Adipocyte (in vitro differentiated cells): ENCODE measurements at places on chromosomes 2 and 18.

- DNase-seq, result no peak
These were observed 2.7 kb upstream of the DTYMK start for GRCh38 chr2:241689306-241689705.

GRCh38 chr18:70423988-70424387, 135.1 kb downstream of the SOCS6 start:
- DNase-seq, result no peak

GRCh38 chr2:219765231-219765911, 137.9 kb downstream of the SLC4A3 start:
- DNase-seq, result no peak

DNA sequence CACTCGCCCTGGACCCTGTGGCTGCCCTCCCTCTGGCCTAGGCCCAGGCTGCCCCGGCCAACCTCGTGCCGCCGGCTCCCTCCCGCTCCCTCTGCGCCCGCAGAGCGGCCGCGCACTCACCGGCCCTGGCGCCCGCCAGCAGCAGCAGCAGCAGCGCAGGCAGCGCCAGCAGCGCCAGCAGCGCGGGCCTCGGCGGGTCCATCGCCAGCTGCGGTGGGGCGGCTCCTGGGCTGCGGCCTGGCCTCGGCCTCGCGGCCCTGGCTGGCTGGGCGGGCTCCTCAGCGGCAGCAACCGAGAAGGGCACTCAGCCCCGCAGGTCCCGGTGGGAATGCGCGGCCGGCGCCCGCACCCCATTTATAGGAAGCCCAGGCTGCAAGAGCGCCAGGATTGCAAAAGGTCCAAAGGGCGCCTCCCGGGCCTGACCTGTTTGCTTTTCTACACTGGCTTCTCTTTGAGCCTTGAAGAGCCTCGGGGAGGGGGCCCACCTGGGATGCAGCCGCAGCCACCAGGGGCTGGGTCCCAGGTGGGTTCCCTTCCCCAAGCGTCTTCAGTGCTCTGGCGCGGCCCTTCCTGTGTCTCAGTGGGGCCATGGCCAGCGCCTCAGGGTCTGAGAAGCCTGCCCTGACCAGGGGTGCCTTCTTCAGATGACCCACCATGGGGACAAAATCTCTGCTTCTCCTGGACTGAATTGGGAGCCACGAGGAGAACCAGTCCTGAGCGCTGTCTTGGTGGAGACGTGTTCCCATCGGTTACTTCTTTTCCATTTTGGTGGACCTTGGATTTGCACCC, at the start of gene APOB:
Gene APOB, minus strand, starts transcription at position 330 of the 789 bp plus-strand sequence. Its CDS starts 128 bp downstream, at position 202.
- peak; percentile 3 for DNase-seq

DNA sequence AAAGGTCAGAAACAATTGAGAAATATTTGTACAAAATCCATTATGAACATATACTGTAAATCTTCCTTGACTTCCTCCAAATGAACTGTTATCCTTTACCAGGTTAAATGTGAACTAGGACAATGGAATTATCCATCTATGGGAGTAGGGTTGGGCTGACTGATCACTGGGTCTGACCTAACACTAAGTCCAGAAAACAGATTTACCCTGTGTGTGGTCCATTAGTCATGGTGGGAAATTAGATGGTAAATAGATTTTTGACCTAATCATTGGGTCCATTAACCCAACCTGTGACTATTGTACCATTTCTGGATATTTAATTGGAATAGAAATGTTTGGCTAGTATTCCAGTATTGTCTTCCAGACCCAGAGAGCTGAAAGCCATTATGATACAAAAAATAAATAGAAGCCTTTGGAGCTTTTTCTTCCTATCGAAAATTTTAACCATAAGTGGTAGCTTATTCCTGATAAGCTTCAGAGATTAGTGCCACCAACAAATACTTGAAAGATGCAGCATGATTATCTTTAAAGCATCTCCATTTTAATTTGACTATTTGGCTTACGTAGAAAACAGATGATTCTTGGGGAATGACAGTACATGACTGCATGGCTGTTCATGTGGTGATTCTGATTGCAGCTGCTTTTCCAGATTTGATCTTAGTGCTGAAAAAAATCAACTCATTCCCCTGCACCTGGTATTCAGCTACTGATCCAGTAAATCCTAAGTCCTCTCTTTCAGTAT, 703.2 kb upstream of the FSHR start:
- no peak for DNase-seq

- peak; percentile 72 for DNase-seq
These were observed 9.7 kb downstream of the FAM98A start for GRCh38 chr2:33589444-33589843.

DNA sequence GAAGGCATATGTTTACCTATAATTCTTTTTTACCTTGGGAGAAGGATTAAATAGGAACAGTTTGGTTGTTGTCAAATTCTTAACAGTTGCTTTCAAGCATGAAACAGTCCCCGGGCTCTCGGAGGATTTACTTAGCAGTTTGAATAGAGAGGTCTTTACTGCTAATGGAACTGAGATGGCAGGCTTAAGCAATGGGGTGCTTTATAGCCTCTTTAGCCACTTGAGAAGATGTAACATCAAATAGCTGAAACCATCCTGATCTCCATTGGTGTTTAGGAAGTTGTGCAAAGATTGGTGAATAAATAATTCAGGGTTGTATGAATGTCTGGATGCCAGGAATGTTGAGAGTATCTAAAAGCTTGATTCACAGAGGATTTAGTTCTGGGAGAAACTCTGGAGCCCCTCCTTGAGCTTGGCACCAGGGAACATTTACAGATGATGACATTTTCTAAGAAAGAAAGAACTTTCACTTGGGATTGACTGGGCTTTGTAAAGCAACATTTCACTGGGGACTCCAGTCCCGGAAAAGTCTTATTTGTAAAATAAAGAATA, 51.9 kb downstream of the PTPRM start:
- DNase-seq, result peak; percentile 50

- peak; percentile 96 for DNase-seq
These were observed 86.6 kb downstream of the ITGB1BP1 start for GRCh38 chr2:9336576-9337314.

- peak; percentile 50 for DNase-seq
These were observed 78.0 kb downstream of the MYO3B start for GRCh38 chr2:170255971-170256370.

- DNase-seq, result no peak
These were observed 148.8 kb downstream of the RTN4 start for GRCh38 chr2:54901224-54901986.

DNA sequence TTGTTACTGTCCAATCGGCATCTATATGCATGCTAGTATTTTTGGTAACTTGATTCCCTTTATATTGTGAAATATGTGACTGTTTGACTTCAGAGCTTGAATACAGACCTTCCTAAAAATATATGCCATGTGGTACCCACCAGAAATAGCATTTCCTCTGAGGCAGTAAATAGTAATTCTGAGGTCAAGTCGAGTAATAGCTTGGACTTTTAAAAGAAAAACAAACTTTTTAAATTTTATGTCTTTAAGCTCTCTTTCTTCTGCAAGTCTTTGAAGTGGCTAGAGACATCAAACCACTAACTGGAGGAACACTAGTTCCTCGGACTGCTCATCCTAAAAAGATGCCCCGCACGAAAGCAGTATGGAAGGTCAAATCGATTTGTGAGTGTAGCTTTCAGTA, 396.8 kb upstream of the SLC14A2 start:
- DNase-seq, result no peak

GRCh38 chr2:187529977-187530721, 24.1 kb downstream of the TFPI start:
- no peak for DNase-seq

GRCh38 chr18:42658171-42658570, 457.3 kb downstream of the RIT2 start:
- DNase-seq, result no peak

DNA sequence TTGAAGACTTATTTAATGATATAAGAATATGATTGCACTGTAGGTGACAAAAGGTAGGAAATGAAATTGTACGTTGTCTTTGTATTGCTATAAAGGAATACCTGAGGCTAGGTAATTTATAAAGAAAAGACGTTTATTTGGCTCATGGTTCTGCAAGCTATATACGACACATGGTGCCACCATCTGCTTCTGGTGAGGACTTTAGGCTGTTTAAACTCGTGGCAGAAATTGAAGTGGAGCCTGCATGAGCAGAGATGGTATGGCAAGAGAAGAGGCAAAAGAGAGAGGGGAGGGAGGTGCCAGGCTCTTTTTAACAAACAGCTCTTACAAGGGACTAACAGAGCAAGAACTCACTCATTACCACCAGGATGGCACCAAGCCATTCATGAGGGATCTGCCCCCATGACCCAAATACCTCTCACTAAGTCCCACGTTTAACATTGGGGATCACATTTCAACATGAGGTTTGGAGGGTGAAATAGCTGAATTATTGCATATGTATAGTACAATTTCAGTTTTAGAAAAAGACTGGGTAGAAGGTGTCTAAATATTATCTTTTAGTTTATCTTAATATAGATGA, 86.8 kb downstream of the GULP1 start:
- peak; percentile 31 for DNase-seq

GRCh38 chr18:33205777-33206176, 234.7 kb downstream of the CCDC178 start:
- DNase-seq, result no peak

- DNase-seq, result no peak
These were observed 47.8 kb upstream of the MGAT5 start for GRCh38 chr2:134206031-134206430.

- no peak for DNase-seq
These were observed 70.4 kb downstream of the ZNF521 start for GRCh38 chr18:25281556-25281955.

GRCh38 chr18:48165111-48165866, 234.8 kb upstream of the SMAD2 start:
- no peak for DNase-seq

DNA sequence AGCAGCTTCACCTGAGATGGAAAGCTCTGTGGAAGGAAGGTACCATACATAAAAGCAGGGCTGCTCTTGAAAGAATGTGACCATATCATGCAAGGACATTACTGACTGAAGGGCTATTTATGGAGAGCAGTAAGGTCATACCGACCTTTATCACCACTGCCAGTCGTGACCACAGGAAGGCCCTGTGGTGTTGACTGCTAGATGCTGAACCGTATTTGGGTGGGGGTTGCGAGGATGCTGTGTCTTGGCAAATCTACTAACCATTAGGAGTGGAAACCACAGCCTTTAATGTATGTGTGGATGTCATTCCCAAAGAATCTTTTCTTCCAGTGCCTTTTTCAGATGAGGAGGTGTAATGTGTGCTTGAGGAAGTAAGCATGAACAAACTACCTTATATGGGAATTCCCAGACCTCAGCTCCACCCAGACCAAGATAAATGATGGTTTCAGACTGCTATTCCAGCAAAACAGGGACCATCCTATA, 60.8 kb downstream of the LIMS1 start:
- no peak for DNase-seq

GRCh38 chr2:41242001-41242331, 790.1 kb upstream of the SLC8A1 start:
- DNase-seq, result no peak

DNA sequence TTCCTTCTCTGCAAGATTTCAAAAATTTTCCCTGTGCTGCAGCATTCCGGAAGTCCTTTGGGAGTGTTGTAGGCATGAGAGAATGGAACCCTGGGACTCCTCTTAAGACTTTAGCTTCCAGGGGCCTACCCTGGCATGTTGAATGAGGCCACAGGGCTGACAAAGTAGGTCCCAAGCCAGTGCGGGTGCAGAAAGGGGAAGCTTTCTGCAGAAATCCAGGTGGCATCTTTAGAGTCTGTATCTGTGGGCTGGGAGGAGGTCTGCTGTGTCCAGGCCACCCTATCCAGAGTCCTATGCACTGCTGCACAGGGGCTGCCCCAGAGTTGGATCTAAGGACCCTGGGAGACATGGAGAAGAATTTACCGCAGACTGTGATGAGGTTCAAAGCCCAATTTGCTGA, 1.9 kb upstream of the SIX2 start:
- DNase-seq, result no peak

- no peak for DNase-seq
These were observed 4.5 kb downstream of the SMARCAL1 start for GRCh38 chr2:216416571-216417307.

DNA sequence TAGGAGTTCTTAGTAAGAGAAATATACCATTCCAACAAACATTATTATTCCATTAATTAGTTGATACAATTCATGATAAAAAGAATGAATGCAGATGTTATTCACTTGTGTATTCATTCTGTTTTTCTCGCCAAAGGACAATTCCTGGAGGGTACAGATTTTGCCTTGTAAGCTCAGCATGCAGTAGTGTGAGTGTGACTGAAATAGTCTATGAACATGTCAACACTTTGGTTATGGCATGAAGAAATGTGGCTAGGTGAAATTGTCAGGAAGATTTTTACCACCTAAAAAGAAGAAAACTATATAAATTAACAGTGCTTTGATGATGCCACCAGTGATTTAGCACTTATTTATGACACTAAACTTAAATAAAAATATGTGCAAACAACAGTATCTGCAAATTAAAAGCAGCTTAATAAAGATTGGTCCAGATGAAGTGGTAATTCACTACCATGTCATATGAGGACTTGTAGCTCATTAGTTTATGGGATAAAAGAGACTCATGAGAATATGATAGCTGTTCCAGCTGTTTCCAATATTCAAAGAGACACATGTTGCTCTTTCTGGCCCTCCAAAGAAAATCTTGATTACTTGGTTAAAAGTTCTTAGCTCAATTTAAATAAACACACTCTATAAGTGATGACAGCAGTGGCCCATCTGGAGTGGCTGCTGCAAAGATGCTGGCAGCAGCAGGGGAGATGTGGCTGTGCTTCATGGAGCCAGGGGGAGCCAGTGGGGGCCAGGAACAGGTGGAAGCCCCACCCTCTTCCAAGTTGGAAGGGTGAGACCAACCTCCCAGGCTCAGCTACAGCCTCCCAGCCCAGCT, 165.0 kb downstream of the CDH19 start:
- DNase-seq, result no peak

GRCh38 chr2:60822987-60823386, 58.4 kb upstream of the REL start:
- DNase-seq, result peak; percentile 76

- no peak for DNase-seq
These were observed 11.3 kb downstream of the PIGN start for GRCh38 chr18:62175521-62175920.

GRCh38 chr2:16162491-16163040, 222.2 kb downstream of the MYCN start:
- DNase-seq, result no peak

DNA sequence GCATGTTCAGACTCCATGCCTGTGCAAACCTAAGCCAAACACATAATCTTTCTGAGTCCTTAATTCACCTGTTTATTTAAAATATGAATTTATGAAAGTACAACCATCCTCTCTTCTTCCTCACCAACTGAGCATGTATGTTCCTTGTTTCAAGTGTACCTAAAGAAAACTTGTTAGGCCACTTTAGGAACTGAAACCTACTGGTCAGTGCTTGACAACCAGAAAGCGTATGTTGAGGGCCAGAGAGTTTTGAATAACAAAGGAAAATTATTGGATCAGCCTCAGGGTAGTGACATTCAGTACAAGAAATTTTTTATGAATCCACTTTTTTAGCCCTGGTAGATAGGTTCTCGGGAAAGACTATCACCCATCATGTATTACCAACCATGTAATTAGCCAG, 847.6 kb upstream of the CELF4 start:
- DNase-seq, result no peak

- no peak for DNase-seq
These were observed 448.4 kb upstream of the GCFC2 start for GRCh38 chr2:76159042-76159648.

- DNase-seq, result no peak
These were observed 31.4 kb upstream of the IL1B start for GRCh38 chr2:112867701-112868631.

GRCh38 chr18:59725142-59725541, 27.9 kb upstream of the CCBE1 start:
- DNase-seq, result peak; percentile 57
